ENCODE measurements at places on chromosomes 3 and 15. TPM values are rescaled to one million over a fixed set of nuclear protein-coding genes. Genes with fewer than 3 reads are reported as not detected.

The MESP2 gene
- 0.72 TPM for total RNA-seq

The SH3BP5 gene
- 65.4 TPM for total RNA-seq

The FGF12 gene
- not detected for total RNA-seq

The OR5K2 gene
- not detected for total RNA-seq

The RETNLB gene
- total RNA-seq: not detected

The MYO1E gene
- total RNA-seq: 220 TPM

The RARB gene
- 4.1 TPM for total RNA-seq

The SLC28A1 gene
- total RNA-seq: not detected

The AQP9 gene
- total RNA-seq: under 0.01 TPM

- H3K27me3 ChIP-seq: no peaks in the 10 kb centered on the region
- no peak overlapping the region for H3K27ac ChIP-seq
- H3K4me3 ChIP-seq: no peak overlapping the region
- DNase-seq: no peak
- H3K4me1 ChIP-seq: no peaks in the 10 kb centered on the region
- no peaks in the 10 kb centered on the region for H3K36me3 ChIP-seq
Measured at GRCh38 chr3:156360083-156360482, 194.8 kb downstream of the SSR3 start.

GRCh38 chr3:29635888-29636287 lies 355.0 kb downstream of the RBMS3 start:
- no peaks in the 10 kb centered on the region for H3K36me3 ChIP-seq
- no peak overlapping the region for H3K4me3 ChIP-seq
- H3K4me1 ChIP-seq: peaks cover 9% of the 10 kb centered on the region
- H3K27ac ChIP-seq: no peak overlapping the region

DNA sequence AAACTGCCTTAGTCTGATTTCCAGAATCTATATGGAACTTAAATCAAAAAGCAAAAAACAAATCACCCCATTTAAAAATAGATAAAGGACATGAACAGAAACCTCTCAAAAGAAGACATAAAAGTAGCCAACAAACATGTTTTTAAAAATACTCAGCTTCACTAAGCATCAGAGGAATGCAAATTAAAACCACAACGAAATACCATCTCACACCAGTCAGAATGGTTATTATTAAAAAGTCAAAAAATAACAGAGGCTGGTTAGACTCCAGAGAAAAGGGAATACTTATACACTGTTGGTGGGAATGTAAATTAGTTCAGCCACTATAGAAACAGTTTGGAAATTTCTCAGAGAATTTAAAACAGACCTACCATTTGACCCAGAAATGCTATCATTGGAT lies 367.9 kb downstream of the ZIC4 start:
- no peak overlapping the region for H3K4me3 ChIP-seq
- H3K36me3 ChIP-seq: no peaks in the 10 kb centered on the region
- no peak for DNase-seq
- peak overlapping the region; percentile 9 for H3K27ac ChIP-seq
- no peaks in the 10 kb centered on the region for H3K27me3 ChIP-seq
- H3K4me1 ChIP-seq: no peaks in the 10 kb centered on the region

DNA sequence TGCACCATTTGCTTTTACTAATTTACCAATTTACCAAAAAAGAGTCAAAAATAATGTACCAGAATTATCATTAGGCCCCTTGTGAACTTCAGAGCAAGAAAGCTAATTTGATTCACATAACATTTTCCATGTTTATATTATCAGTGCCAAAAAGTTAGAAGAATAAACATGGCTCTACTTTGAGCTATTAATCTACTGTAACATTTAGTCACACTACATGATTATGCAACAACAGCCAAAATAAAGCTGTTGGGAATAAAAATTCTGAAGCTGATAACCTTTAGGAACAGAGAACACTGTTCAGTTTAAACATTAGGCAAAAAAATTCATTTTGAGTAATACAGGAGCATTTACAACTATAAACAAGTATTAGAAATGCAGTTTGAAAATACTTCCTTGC lies 63.6 kb downstream of the PROS1 start:
- no peak overlapping the region for H3K27ac ChIP-seq
- no peaks in the 10 kb centered on the region for H3K4me1 ChIP-seq
- no peaks in the 10 kb centered on the region for H3K27me3 ChIP-seq
- H3K36me3 ChIP-seq: peaks cover 3% of the 10 kb centered on the region
- no peak for DNase-seq

DNA sequence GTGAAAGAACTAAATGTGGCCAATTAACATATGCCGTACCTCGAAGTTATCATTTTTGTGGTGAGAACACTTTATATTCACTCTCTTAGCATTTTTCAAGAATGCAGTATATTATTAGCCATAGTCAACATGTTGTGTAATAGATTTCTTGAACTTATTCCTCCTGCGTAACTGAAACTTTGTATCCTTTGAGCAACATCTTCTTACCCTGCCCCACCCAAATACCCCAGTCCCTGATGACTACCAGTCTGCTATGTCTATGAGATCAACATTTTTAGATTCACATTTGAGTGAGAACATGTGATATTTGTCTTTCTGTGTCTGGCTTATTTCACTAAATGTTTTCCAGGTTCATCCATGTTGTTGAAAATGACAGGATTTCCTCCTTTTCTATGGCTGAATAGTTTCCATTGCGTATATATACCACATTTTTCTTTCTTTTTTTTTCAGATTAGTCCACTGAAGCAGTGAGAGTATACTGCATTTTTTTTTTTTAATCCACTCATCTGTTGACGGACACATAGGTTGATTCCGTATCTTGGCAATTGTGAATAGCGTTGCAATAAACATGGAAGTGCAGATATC lies 12.7 kb upstream of the KBTBD8 start:
- H3K4me1 ChIP-seq: no peaks in the 10 kb centered on the region
- H3K27me3 ChIP-seq: peaks cover 14% of the 10 kb centered on the region
- DNase-seq: no peak

GRCh38 chr15:66573348-66573718 lies 7.5 kb upstream of the LCTL start:
- no peaks in the 10 kb centered on the region for H3K36me3 ChIP-seq
- H3K4me1 ChIP-seq: peaks cover 26% of the 10 kb centered on the region
- DNase-seq: no peak

- H3K36me3 ChIP-seq: no peaks in the 10 kb centered on the region
- peak overlapping the region; percentile 1 for H3K4me3 ChIP-seq
- peak; percentile 80 for DNase-seq
- peaks cover 30% of the 10 kb centered on the region for H3K4me1 ChIP-seq
Measured at GRCh38 chr3:45659661-45660566, 29.3 kb upstream of the SACM1L start.

DNA sequence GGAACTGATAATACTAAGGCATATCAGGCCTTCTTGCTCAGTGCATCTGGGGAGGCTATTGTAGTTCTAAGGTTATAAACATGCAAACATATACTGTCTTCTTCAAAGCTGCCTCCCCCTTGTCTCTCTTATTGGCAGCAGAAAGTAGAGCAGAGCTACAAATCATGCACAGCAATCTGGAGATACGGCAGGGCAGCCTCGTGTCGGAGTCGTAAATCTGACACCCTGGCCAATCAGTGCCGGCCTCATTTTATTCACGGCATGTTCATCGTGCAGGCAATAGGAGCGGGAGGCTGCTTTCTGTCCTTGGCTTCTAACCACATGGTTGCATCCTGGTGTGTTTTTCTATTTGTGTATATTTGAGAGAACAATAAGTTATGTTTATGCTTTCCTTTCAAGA lies 300.2 kb upstream of the CNTN6 start:
- H3K4me1 ChIP-seq: no peaks in the 10 kb centered on the region
- H3K36me3 ChIP-seq: no peaks in the 10 kb centered on the region
- no peak overlapping the region for H3K4me3 ChIP-seq

- peak; percentile 56 for DNase-seq
- no peaks in the 10 kb centered on the region for H3K4me1 ChIP-seq
- no peaks in the 10 kb centered on the region for H3K27me3 ChIP-seq
- no peak overlapping the region for H3K27ac ChIP-seq
- H3K4me3 ChIP-seq: no peak overlapping the region
Measured at GRCh38 chr3:122754929-122755328, 38.7 kb downstream of the HSPBAP1 start.

DNA sequence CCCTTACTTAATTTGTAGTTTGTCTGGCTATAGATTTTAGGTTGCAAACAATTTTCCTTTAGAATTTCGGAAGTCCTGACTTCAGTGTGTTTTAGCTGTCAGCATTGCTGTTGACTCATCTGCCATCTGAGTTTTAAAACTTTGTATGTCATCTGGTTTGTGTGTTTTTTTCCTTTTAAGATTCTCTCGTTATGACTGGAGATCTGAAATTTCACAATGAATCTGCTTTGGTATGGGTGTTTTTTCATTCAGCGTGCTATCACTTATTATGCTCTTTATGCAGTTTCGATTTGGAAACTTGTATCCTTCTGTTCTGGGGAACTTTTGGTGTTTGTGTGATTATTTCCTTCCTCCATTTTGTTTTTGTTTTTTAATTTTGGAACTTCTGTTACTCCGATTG lies 53.7 kb upstream of the ZNF280D start:
- no peak overlapping the region for H3K4me3 ChIP-seq
- no peaks in the 10 kb centered on the region for H3K27me3 ChIP-seq
- DNase-seq: no peak
- H3K36me3 ChIP-seq: no peaks in the 10 kb centered on the region

- H3K36me3 ChIP-seq: no peaks in the 10 kb centered on the region
- no peak for DNase-seq
- no peaks in the 10 kb centered on the region for H3K4me1 ChIP-seq
Measured at GRCh38 chr3:1131166-1131565, 38.3 kb downstream of the CNTN6 start.

GRCh38 chr3:14146381-14147065 lies 21.7 kb downstream of the TMEM43 start:
- no peaks in the 10 kb centered on the region for H3K27me3 ChIP-seq
- peaks cover 49% of the 10 kb centered on the region for H3K36me3 ChIP-seq
- H3K27ac ChIP-seq: peak overlapping the region; percentile 98

GRCh38 chr3:184954251-184954650 lies 142.3 kb downstream of the VPS8 start:
- H3K27me3 ChIP-seq: no peaks in the 10 kb centered on the region
- H3K27ac ChIP-seq: no peak overlapping the region
- H3K36me3 ChIP-seq: peaks cover 5% of the 10 kb centered on the region
- no peak overlapping the region for H3K4me3 ChIP-seq

GRCh38 chr15:31269816-31270575 lies 56.6 kb upstream of the KLF13 start:
- H3K27ac ChIP-seq: no peak overlapping the region
- DNase-seq: peak; percentile 70
- H3K27me3 ChIP-seq: no peaks in the 10 kb centered on the region
- no peak overlapping the region for H3K4me3 ChIP-seq

- H3K27me3 ChIP-seq: no peaks in the 10 kb centered on the region
- H3K4me3 ChIP-seq: no peak overlapping the region
Measured at GRCh38 chr3:114878114-114878839, 268.8 kb downstream of the ZBTB20 start.

DNA sequence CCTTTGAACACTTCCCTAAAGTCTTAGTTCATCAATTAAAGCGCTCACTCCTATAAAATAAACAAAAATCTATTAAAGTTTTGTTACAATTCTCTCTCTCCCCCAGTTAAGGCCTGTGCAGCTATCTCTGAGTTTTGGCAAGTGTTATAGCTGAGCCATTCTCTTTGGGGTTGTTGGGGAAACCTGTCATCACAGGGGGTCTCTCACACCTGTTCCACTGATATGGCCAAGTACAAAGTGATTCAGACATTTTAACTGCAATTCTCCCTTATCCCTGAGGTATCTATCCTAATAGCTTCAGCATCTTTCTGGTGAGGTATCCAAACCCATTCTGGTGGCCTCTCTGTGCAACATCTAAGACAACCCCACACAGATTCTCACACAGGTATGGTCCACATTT lies 116.4 kb downstream of the UNC13C start:
- H3K4me1 ChIP-seq: no peaks in the 10 kb centered on the region
- no peaks in the 10 kb centered on the region for H3K27me3 ChIP-seq
- no peak overlapping the region for H3K27ac ChIP-seq
- no peak overlapping the region for H3K4me3 ChIP-seq

DNA sequence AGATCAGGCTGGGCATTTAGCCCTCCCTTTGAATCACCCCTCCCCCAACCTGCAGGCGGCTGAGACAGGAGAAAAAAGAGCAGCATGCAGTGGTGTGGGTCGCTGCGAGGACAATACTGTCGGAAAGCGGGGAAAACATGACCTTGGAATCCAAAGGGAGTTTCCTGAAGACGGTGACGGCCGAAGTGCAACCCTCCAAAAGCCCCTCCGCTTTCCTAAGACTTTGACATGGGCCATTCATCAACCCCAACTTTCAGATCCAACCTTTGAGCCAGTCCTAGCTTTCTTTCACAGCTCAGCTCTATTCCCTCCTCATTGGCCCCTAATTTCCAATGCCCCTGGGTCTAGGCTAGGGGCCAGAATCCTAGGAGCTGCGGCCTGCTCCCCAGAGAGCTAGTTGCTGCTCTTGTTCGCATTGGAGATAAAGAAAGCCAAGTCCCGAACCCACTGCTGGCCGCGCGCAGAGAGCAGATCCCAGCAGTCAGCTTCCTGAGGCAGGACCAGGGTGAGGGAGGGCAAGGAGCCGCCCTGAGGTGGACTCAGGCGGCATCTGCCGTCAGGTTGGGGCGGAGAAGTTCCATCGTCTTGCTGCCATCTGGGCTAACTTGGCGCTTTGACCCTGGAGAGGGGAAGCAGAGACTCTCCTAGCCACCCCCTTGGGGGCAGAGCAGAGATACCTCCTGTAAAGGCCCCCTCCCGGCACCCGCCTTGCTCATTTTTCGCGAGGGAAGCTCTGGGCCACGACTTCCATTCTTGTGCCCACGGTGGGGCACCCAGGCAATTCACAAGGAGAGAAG lies 914 bp downstream of the ZIC4 start:
- H3K4me1 ChIP-seq: no peaks in the 10 kb centered on the region
- peak; percentile 82 for DNase-seq
- H3K4me3 ChIP-seq: no peak overlapping the region

DNA sequence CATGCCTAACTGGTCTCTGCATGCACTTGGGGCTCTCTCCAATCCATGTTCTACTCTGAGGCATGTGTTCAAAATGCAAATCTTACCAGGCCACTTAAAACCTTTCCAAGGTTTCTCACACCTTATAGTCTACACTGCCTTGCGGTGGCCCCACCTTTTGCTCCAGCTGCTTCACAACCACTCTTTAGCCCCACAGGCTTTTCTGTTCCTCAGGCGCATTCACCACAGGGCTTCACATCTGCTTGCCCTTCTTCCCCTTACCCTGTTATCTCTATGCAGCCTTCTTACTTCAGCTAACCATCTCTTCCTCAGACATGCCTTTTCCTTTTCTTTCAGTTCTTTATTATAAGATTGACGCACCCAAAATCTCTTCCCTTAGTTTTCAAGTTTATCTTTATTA lies 37.8 kb downstream of the MINDY4B start:
- no peak overlapping the region for H3K4me3 ChIP-seq
- H3K36me3 ChIP-seq: no peaks in the 10 kb centered on the region
- no peak for DNase-seq
- H3K4me1 ChIP-seq: peaks cover 2% of the 10 kb centered on the region
- H3K27me3 ChIP-seq: peaks cover 5% of the 10 kb centered on the region

GRCh38 chr3:168250415-168250861 lies 154.7 kb upstream of the GOLIM4 start:
- no peaks in the 10 kb centered on the region for H3K36me3 ChIP-seq
- H3K27me3 ChIP-seq: peaks cover 25% of the 10 kb centered on the region
- DNase-seq: no peak
- peak overlapping the region; percentile 68 for H3K4me3 ChIP-seq
- peaks cover 6% of the 10 kb centered on the region for H3K4me1 ChIP-seq
- H3K27ac ChIP-seq: no peak overlapping the region

GRCh38 chr3:113273011-113273410 lies 61.7 kb downstream of the BOC start:
- no peaks in the 10 kb centered on the region for H3K36me3 ChIP-seq
- no peaks in the 10 kb centered on the region for H3K27me3 ChIP-seq
- no peak overlapping the region for H3K4me3 ChIP-seq
- H3K4me1 ChIP-seq: peaks cover 14% of the 10 kb centered on the region
- no peak overlapping the region for H3K27ac ChIP-seq

Data from osteoblast (primary cell).